ENCODE measurements at places on chromosomes 1 and 21.
A peak's percentile ranks its signal among the peaks of the same experiment; 100 is the strongest.

DNA sequence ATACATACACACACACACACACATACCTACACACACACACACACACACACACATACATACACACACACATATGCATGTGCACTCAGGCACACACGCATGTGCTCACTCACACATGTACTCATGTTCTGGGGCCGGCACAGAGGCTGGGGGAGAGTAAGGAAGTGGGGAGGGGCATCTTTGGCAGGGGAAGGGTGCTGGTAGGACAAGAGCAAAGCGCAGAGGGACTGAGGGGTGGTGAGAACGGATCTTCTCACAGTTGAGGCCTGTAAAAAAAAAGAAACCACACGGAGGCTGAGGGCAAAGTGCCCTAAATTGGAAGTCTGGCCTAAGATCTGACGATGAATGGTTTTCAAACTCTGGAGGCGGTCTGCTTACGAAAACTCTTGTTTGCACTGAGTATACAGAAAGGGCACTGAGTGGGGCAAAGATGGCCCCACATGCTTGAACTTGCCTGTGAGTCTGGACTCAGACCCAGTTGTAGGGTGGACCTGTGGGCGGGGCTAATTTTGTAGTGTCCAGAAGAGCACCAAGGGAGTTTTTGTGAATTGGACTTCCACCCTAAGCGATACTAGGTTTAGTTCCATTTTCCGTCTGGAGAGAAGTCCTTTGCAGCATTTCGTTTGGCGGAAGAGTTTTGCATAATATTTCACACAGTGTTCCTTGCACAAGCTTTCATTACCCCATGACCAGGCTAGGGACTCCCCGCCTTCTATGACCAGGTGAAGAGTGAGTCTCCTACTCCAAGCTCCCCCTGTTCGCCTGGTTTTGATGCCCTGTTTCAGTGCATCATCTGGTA, 79.3 kb upstream of the LYST start:
- H3K36me3 ChIP-seq: no peaks in the 10 kb centered on the region
- H3K4me3 ChIP-seq: no peak overlapping the region
- no peaks in the 10 kb centered on the region for H3K4me1 ChIP-seq
- no peak for DNase-seq

DNA sequence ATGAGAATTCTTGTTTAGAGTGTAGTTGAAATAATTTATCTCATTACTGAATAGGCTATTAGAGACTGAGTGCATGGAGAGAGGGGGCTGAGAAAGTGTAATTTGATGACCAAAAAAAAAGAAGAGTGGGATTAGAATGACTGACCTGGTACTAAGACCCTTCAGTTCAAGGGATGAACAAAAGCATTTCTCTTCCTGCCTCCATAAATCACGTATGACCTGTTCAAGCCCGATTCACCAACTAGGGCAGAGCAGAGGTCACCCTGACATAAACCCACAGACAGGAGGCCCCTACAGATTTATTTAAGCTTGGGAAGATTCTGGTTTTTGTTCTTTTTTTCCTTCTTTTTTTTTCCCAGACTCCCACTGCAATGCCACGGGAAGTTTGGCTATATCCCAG, 123.7 kb upstream of the COP1 start:
- DNase-seq: no peak
- no peak overlapping the region for H3K4me3 ChIP-seq
- H3K27ac ChIP-seq: no peak overlapping the region

DNA sequence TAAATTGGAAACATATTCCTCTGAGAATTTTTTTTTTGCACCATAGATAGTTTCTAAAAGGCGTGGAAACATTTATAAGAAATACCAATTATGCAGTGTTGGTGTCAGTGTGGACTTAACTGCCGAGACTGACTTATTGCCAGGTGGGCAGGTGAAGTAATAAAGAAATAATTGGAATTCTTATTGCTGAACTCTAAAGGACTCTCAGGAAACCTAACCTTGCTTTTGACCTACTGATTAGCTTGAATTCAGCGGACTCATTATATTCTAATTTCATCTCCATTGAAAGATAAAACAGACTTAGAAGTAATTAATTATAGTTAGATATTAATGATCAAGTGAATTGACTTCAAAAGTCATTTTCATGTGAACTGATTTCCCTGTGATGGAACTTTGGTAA, 26.3 kb downstream of the KCNK1 start:
- H3K27ac ChIP-seq: no peak overlapping the region
- H3K36me3 ChIP-seq: peaks cover 21% of the 10 kb centered on the region
- H3K27me3 ChIP-seq: no peaks in the 10 kb centered on the region
- peaks cover 10% of the 10 kb centered on the region for H3K4me1 ChIP-seq
- DNase-seq: no peak

DNA sequence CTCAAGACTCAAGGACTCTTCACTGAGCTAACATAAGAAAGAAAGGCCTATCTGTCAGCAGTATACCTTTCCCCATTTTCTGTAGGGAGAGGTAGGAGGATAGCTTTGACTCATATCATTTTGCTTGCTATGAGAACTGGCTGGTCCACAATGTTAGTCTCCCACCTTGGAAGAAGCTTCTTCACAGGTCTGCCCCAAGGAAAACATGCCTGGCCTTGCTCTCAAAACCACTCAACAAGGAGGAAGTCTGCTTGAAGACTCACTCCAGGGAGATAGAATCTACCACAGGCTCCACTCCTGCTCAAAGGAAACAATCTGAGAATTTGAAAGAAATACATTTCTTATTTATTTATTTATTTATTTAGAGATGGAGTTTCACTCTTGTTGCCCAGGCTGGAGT, 29.5 kb upstream of the LAMC1 start:
- no peaks in the 10 kb centered on the region for H3K4me1 ChIP-seq
- H3K27me3 ChIP-seq: no peaks in the 10 kb centered on the region
- no peak overlapping the region for H3K27ac ChIP-seq
- no peak for DNase-seq

DNA sequence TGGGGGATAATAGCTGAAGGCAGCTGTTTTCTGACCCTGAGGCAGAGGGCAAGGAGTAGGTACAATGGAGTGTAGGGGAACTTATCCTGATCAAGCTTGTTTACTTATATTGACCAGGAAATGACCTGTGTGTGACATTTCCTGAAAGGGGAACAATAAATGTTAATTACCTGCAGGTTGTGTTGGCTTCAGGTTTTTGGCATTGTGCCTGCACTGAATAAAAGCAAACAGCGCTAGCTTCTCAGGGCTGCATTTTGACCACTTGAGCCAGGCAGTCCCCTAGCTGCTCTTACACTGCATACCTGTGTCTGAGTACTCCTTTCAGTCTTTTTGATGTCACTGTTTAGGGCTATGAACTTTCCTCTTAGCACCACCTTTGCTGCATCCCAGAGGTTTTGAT, 40.6 kb downstream of the DRAM2 start:
- H3K27ac ChIP-seq: no peak overlapping the region
- H3K27me3 ChIP-seq: no peaks in the 10 kb centered on the region
- no peaks in the 10 kb centered on the region for H3K4me1 ChIP-seq
- peaks cover 6% of the 10 kb centered on the region for H3K36me3 ChIP-seq
- DNase-seq: no peak

- H3K4me1 ChIP-seq: peaks cover 3% of the 10 kb centered on the region
- H3K4me3 ChIP-seq: no peak overlapping the region
- no peaks in the 10 kb centered on the region for H3K27me3 ChIP-seq
- no peak for DNase-seq
Measured at GRCh38 chr1:67963263-67963662, 87.2 kb downstream of the DIRAS3 start.

GRCh38 chr1:229696385-229696784, 70.3 kb downstream of the URB2 start:
- peaks cover 4% of the 10 kb centered on the region for H3K4me1 ChIP-seq
- no peak overlapping the region for H3K27ac ChIP-seq
- DNase-seq: no peak
- no peaks in the 10 kb centered on the region for H3K27me3 ChIP-seq
- no peaks in the 10 kb centered on the region for H3K36me3 ChIP-seq

- no peaks in the 10 kb centered on the region for H3K4me1 ChIP-seq
- no peak overlapping the region for H3K27ac ChIP-seq
- H3K4me3 ChIP-seq: no peak overlapping the region
- no peaks in the 10 kb centered on the region for H3K36me3 ChIP-seq
- no peak for DNase-seq
Measured at GRCh38 chr1:216154063-216154462, 269.2 kb downstream of the USH2A start.

GRCh38 chr1:146032631-146033219, 11.2 kb upstream of the HJV start:
- H3K27me3 ChIP-seq: peaks cover 1% of the 10 kb centered on the region
- no peaks in the 10 kb centered on the region for H3K36me3 ChIP-seq
- no peak overlapping the region for H3K27ac ChIP-seq
- peaks cover 7% of the 10 kb centered on the region for H3K4me1 ChIP-seq
- no peak for DNase-seq

DNA sequence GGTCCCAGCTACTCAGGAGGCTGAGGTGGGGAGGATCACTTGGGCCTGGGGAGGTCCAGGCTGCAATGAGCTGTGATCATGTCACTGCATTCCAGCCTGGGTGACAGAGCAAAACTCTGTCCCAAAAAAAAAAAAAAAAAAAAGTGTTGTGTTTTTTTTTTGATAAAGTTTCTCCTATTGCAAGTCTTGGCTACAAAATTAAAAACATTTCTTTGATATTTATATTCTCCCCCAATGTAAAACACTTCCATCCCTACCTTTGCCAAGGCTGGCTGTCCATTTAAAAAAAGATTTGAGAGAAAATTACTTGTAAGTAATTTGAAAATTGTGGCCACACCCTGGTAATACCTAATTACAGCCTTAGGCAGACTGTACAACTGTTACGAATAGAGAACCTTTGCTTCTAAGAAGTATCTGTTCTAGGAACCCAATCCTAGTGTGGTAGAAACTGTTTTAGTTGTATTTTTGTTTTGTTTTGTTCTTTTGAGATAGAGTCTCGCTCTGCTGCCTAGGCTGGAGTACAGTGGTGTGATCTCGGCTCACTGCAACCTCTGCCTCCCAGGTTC, 11.2 kb downstream of the ZNF436 start:
- H3K4me3 ChIP-seq: no peak overlapping the region
- no peaks in the 10 kb centered on the region for H3K27me3 ChIP-seq
- H3K4me1 ChIP-seq: no peaks in the 10 kb centered on the region
- peaks cover 59% of the 10 kb centered on the region for H3K36me3 ChIP-seq
- DNase-seq: no peak
- H3K27ac ChIP-seq: no peak overlapping the region

DNA sequence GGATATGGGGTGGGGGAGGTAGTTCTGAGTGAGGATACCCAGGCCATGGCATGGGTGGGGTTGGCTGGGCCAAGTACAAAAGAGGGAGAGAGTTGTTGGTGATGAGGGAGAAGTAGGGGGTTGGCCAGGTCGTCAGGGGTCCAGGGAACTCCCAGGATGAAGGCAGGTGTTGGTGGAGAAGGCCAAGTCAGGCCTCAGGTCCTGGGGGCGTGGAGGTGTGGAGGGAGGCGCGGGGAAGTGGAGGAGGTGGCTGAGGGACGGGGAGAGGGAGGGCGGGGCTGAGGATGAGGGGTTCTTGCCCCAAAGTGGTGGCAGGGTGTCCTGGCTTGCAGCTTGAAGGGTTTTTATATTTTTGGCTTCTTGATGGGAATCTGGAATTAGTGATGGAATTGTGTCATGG, 61.1 kb downstream of the FOXO6 start:
- no peaks in the 10 kb centered on the region for H3K36me3 ChIP-seq
- no peak overlapping the region for H3K27ac ChIP-seq

DNA sequence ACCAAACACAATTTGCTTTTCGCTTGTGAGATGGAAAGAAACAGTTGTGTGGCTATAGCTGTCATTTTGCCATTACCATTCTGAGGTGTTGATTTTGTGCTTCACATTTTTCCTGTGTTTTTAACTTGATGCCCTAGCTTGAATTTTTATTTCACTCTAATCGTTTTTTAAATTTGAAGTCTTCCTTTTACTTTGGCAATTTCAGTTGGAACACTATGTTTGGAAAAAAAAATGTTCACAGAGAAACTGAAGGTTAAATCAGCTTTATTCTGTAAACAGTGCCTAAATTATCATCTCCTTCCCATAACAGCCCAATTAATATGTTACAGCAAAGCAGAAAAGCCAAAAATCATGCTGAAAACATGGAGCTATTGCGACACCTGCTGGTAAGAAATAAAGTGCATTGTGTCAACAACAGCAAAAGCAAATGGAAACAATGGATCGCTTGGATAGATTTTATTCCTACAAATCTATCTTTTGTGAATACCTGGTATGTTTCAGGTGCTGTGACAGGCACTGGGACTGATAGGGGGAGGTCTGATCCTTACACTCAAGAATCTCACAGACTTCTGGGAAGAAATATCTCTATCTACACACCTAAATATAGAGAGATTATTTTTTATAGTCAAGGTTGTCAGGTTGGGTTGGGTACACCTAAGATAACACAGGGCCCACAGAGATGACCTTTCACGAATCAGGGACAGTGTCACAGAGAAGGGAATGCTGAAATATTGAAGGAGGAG, 16.2 kb upstream of the ERICH3 start:
- H3K27me3 ChIP-seq: no peaks in the 10 kb centered on the region
- no peak overlapping the region for H3K4me3 ChIP-seq
- DNase-seq: peak; percentile 57
- no peaks in the 10 kb centered on the region for H3K36me3 ChIP-seq
- H3K4me1 ChIP-seq: no peaks in the 10 kb centered on the region

DNA sequence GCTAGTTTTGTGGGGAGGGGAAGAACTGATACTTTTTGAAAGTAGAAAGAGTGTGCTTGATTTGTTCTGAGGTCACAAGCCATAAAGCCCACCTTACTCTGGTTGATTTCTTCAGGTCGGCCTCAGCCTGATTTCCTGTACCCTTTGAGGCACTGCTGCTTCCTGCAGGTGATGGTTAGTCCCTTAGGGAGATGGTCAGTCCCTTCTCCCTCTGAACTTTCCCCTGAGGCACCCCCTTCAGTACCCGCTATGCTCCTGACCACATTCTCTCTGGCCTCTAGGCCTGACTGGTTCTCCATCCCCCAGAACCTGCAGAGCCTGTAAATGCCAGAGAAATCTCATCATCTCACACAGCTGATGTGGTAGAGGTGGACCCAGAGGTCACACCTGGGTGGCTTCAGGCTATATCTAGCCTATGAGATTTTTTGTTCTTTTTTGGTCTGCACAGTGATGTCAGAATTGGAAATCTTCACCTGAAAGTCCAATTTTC, 15.0 kb upstream of the ID3 start:
- H3K27ac ChIP-seq: no peak overlapping the region
- no peaks in the 10 kb centered on the region for H3K27me3 ChIP-seq
- DNase-seq: no peak
- peaks cover 49% of the 10 kb centered on the region for H3K4me1 ChIP-seq
- no peaks in the 10 kb centered on the region for H3K36me3 ChIP-seq

Measured in mesothelial cell of epicardium (in vitro differentiated cells).